ENCODE measurements at places on chromosomes 12 and 14.

GRCh38 chr12:20798554-20798953, 12.0 kb upstream of the SLCO1B3 start:
- no peak for DNase-seq

DNA sequence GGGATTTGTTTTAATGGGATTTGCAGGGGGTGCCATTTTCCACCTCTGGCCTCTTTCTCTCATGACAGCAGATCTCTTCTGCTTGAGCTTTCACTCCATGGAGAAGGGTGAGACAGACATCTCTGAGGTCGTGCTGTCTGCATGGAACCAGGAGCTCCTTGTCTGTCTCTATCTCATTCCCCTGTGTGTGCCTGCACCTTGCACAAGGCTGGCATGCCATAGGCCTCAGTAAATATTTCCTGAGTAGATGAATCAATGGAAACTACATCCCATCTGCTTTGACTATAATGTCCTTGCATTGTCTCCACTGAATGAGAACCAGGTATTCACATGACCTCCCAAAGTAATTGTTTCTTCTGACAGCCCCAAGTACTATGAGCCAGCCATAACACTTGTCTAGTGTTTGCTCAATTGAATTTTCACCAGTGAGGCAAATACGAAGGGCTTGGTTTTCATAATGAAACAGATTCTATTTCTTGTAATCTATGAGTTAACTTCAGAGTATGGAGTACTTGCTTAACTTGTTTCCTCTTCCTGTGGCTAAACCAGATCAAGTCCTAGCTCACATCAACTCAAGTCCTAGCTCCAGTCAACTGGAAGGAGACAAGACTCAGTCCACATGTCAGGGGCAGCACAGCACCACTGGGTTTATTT, 32.3 kb downstream of the KCNK13 start:
- DNase-seq: no peak

GRCh38 chr12:6962285-6963015, 8.0 kb downstream of the PHB2 start:
- DNase-seq: no peak

GRCh38 chr12:75665216-75665615, 153.8 kb upstream of the KRR1 start:
- DNase-seq: no peak

GRCh38 chr14:101721111-101721510, 40.4 kb upstream of the PPP2R5C start:
- DNase-seq: no peak
